Fibroblast of skin of left quadriceps (primary cell): ENCODE measurements at places on chromosomes 16 and 17.

- DNase-seq = no peak
These were observed 477.5 kb downstream of the WWOX start for GRCh38 chr16:78576941-78577340.

- peak; percentile 73 for DNase-seq
These were observed 78.6 kb upstream of the ZFHX3 start for GRCh38 chr16:73126525-73126853.

DNA sequence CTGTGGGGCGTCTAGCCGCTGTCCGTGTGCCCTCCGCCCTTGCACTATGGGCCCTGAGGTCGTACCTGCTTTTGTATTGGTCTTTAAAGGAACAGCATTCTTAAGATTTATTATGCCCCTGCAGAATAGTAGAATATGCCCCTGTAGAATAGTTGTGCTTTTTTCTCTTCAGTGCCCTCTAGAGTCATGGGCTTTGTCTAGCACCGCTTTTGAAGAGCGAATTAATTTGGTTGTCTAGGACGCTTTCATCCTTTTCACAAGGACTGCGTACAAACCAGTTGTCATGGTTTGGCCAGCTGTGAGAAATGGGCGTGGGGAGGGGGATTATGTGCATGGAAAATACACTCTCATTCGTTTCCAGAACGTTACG, 621 bp downstream of the CEP95 start:
- no peak for DNase-seq

DNA sequence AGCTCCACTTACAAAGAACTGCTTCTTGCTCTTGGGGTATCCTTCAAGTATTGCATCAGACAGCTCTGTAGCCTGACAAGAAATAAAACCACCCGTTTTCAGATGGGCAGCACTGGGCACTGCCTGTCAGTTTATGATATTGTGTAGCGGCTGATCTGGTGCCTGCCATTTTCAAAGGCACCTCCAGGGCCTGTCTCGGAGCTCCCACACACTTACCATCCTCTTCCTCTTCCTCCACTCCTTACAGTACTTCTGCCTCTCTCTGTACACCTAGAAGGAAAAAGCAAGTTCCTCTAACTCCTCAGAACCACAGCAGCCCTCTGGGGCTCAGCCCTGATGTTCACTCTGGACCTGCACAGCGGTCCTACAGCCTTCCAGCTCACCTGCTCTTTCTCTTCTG, 4.4 kb downstream of the PSMC3IP start:
- DNase-seq = no peak

GRCh38 chr16:14523632-14524031, 106.4 kb downstream of the PARN start:
- DNase-seq = no peak

GRCh38 chr16:75208861-75209505, 2.0 kb upstream of the CTRB2 start:
- no peak for DNase-seq

DNA sequence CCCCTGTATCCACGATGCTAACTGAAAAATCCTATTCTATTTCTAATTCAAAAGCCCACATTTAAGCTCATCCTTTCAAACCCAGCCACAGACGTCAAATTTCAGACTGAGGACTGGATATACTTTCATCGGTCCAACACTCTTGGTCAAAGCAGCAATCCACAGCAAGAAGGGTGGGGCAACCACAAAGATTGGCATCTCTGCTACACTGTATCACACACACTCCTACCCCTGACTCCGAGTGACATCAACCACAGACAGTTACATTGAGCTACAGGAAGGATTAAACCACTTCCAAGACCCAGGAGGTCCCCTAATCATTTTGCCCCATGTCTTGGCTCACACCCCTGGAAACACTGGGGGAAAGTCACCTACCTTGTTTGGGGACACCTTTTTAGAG, 61.3 kb downstream of the GRIN2A start:
- DNase-seq = no peak
